ENCODE measurements at places on chromosomes 1 and 21.
A peak's percentile ranks its signal among the peaks of the same experiment; 100 is the strongest.

DNA sequence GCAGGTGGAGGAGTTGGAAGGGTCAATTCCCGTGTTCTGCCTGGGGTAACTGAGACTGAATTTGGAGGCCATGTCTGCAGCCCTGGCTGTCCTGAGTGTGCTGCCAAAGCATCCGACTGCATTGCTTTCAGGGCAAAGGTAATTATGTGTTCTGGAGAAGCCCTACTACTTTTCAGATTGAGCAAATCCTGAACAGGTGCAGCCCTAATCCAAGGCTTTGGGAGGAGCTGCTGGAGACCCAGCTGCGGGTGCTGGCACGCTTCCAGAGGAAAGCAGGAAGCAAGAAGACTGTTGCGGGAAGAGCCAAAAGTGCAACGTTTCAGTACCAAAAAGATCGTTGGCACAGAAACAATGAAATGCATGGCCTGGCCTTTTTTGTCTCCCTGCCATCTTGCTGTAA lies 73.7 kb upstream of the NRIP1 start:
- DNase-seq, result no peak

DNA sequence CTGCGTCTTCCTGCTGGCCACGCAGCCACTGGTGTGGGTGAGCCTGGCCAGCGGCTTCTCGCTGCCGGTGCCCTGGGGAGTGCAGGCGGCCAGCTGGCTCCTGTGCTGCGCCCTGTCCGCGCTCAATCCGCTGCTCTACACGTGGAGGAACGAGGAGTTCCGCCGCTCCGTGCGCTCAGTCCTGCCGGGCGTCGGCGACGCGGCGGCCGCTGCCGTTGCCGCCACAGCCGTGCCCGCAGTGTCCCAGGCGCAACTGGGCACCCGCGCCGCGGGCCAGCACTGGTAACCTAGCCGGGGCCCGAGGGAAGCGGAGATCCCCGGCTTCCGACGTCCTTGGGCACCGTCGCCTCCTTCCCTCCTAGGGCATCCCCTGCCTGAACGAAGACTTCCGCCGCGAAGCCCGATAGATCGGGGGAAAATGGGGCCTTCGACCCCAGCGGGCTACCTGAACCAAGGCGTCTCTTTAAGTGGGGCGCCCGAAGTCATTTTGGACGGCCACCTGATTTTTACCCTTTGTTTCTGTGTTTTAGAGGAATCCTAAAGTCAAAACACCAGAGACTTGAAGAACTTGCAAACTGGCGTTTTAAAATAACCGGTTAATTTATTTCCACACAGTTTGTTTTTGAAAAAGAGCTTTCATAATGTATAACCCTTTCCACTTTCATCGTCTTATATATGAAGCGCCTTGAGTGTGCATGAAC lies 2.0 kb downstream of the GPR88 start:
- DNase-seq, result peak; percentile 54

DNA sequence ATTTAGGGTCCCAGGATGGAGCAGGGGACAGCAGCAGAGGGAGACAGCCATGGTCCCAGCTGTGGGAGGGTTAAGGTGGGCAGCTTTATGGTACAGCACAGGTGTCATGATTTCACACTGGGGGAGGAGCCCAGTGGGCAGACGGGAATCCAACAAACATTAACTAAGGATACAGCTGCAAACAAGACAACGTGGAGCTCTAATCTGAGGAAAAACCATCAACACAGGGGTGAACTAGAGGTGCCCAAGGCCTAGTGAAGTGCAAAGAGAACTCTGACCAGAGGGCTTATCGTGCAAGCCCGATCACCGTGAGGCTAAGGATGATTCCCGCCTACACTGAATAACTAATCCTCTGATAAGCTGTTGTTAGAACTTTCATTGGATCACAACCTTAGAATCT lies 18.7 kb downstream of the ECE1 start:
- DNase-seq, result no peak

DNA sequence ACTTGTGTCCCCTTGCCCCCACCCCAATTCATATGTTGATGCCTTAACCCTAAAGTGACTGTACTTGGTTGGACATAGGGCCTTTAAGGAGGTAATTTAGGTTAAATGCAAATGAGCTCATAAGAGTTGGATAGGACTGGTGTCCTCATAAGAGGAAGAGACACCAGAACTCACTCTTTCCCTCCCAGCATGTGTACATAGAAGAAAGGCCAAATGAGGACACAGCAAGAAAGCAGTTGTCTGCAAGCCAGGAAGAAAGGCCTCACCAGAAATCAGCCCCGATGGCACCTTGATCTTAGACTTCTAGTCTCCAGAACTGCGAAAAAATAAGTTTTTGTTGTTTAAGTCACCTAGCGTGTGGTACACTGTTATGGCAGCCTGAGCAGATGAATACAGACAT lies 45.5 kb downstream of the RAB3GAP2 start:
- DNase-seq, result no peak

DNA sequence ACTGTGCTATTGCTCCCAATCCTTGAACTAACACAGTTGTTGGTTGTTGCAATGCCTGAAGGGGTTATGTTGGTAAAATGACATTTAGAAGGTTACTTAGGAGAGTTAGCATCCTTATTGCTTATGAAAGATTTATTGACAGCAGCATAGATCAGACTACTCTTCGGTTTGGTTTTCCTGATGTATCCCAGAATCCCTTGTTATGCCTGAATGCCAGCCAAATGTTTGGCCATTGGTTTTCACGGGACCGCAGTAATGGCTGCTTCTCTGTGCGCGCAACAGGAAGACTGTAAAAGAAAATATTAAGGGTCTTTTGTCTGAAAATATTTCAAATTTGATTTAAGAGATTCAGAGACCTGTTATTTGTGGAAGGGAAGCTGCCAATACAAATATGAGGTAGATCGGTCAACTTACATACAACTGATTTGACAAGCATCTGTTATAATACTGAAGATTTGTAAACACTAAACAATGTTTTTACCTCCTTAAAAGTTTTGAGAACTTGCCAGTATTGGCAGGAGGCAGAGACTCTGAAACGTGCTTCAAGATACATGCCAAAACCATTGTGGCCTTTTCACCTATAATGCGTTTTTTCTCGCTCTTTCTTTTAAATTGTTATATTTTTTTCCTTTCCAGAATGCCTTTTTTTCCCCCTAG lies 8.3 kb downstream of the NFIA start:
- DNase-seq, result no peak

DNA sequence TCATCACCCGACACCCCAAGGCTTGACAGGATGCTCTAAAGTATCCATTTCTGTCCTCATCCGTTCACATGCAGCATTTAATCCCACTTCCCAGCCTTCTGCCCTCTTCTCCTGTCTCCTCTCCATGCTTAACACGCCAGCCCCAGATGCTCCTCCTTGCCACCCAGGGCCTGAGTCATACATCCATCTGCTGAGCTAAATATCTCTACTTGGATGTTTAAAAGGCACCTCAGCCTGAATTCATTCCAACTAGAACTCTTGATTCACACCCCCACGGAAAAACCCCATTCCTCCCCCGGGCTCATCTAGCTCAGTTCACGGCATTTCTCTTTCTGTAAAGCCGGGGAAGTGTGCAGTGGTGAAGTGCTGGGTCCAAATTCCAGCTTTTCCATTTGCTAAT lies 27.7 kb downstream of the TEX35 start:
- DNase-seq, result peak; percentile 83

GRCh38 chr1:244896550-244896949 lies 32.2 kb upstream of the HNRNPU start:
- DNase-seq, result peak; percentile 68

- DNase-seq, result no peak
Measured at GRCh38 chr1:199399996-199400724, 627.4 kb upstream of the NR5A2 start.

DNA sequence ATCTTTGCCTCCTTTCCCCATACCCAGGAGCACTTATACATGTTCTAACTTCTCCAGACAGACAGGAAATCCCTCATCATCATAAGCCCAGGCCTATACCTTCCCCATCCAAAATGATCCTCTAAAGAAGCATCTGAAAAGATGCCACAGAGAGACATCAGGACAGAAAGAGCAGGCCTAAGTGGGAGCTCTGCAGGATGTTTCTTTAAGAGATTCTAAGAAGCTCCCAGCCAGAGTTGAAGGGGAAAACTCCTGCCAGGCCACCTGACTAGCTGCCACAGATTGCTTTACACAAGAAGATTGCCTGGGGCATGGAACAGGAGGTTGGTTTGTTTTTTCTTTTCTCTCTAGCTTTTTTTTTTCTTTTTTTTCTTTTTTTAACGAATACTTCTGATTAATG lies 275.8 kb downstream of the VAV3 start:
- no peak for DNase-seq

- peak; percentile 54 for DNase-seq
Measured at GRCh38 chr1:96388421-96389310, 332.9 kb upstream of the PTBP2 start.

GRCh38 chr1:16172964-16173446 lies 17.1 kb upstream of the EPHA2 start:
- DNase-seq, result peak; percentile 87

DNA sequence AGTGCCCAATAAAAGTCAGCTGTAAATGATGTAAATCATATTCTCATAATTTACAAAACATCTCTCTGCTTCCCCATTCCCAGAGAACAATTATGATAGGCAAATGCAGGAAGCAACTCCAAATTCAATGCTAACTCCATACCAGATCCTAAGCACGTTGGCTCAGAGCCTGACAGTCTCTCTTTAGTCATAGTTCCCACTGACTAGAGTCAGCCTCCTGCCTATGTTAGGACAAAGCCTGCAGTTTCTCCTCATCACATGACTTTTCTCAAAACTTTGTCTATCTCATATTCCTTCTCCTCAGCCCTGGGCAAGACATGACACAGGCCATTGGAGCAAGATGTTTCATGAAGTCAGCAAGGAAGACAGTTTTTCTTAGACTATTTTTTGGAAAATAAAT lies 101.5 kb upstream of the COL24A1 start:
- DNase-seq, result no peak

- no peak for DNase-seq
Measured at GRCh38 chr1:156394835-156395461, 25.9 kb downstream of the RHBG start.

- DNase-seq, result no peak
Measured at GRCh38 chr1:203187304-203187685, 791 bp upstream of the CHI3L1 start.

DNA sequence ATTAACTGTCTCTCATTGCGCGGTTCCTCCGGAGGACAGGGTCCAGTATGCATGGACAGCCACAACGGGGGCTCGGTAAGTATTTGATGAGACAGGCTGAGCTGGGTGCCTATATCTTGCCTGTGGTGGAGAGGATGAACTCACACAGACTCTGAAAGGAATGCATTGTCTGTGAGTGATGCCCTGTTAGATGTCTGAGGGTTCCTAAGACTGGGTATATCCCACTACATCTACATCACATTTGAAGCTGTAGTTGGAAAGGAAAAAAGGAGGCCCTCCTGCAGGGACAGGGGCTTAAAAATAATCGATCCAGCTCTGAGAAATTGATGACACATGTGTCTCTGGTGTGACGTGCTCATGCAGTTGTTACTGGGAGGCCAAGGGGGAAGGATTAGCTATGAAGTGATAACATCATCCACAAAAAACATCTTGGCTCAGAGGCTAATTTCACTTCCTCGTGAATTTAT lies 1.9 kb downstream of the ADARB1 start:
- no peak for DNase-seq

DNA sequence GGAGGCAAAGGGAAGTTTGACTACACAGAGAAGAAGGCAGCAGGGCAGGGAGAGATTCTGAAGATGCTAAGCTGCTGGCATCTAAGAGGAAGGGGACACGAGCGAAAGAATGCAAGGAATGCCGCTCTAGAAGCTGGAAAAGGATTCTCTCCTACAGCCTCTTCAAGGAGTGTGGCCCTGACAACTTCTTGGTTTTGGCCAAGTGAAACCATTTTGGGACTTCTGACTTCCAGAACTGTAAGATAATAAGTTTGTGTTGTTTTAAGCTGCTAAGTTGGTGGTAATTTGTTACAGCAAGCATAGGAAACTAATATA lies 28.5 kb downstream of the MGST3 start:
- no peak for DNase-seq

DNA sequence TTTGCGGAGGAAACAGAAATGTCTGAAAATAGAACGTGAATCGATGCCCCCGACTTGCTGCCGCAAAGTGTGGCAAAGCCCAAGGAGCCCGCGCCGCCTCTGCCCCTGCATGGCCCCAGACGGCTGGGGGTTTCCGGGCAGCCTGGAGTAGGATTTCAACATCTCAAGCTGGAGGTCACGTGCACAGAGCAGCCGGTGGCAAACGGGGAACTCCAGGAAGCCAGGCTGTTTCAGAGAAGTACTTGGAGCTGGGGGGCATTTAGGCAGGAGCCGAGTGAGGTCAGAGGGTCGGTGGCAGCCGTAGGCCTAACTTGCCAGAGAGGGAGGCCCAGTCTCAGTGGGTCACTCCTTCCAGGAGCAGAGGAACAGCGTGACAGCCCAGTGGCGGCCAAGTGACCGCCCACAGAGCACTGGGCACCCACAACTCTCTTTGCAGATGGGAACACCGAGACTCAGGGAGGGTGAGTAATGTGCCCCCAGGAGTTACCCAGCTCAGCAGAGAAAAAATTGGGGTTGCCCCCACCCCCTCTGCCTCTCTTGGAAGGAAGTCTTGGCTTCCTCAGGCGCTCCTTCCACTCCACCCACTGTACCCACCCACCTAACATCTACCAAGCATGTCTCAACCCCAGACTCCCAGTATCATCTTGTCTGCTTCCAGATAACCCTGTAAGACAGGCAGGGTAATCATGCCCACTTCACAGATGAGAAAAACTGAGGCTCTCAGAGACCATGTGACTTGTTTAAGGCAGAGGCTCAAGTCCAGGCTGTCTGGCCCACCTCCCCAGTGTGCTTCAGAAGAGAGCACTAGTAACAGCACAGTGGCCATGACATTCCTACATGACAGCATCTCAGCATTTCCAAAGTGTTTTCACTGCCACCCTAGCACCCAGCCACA lies 179.4 kb downstream of the HIVEP3 start:
- DNase-seq, result peak; percentile 95

DNA sequence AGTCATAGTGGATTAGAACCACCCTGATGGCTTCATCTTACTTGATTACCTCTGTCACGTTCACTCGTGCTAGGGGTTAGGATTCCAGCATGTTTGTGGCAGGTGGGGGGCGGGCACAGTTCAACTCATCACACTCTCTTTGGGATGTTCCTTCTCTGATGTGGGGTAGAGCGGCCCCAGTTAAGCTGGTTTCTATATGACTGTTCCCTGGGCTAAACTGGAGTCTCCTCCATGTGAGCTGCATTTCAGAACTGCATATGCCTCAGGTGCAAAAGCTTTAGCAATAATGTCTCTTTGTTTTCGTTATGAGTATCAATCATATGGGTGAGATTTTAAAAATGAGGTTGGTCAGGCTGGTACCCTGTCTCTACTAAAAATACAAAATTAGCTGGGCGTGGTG lies 393.2 kb downstream of the RPS6KC1 start:
- no peak for DNase-seq

GRCh38 chr1:154951901-154952657 lies 3.8 kb downstream of the PBXIP1 start:
- no peak for DNase-seq

- peak; percentile 40 for DNase-seq
Measured at GRCh38 chr1:233844692-233845091, 59.8 kb upstream of the SLC35F3 start.

GRCh38 chr1:106962591-106962990 lies 93.9 kb upstream of the PRMT6 start:
- DNase-seq, result no peak

Data from Daoy (cell line).